ENCODE measurements at places on chromosomes 2 and 18.

GRCh38 chr2:150520887-150521664, 33.6 kb upstream of the RND3 start:
- DNase-seq = peak; percentile 62

GRCh38 chr18:48739266-48740067, 200.6 kb downstream of the CTIF start:
- DNase-seq = peak; percentile 51

DNA sequence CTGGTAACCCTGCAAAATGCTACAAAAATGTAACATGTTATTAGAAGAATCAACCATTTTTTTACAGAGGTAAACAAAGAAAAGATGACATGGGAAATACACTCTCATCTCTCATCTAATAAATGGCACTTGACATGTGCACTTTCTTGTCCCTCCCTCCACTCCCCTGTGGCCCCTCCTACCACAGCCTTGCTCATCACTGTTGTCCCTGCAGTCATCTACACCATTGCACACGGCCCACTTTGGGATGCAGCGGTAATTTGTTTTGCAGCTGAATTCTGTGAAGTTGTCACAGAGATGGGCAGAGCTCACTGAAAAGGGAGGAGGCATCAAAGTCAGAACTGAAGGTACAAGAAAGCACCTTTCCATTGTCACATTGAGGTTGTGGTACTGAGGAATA, 103.6 kb downstream of the DHRS9 start:
- no peak for DNase-seq

DNA sequence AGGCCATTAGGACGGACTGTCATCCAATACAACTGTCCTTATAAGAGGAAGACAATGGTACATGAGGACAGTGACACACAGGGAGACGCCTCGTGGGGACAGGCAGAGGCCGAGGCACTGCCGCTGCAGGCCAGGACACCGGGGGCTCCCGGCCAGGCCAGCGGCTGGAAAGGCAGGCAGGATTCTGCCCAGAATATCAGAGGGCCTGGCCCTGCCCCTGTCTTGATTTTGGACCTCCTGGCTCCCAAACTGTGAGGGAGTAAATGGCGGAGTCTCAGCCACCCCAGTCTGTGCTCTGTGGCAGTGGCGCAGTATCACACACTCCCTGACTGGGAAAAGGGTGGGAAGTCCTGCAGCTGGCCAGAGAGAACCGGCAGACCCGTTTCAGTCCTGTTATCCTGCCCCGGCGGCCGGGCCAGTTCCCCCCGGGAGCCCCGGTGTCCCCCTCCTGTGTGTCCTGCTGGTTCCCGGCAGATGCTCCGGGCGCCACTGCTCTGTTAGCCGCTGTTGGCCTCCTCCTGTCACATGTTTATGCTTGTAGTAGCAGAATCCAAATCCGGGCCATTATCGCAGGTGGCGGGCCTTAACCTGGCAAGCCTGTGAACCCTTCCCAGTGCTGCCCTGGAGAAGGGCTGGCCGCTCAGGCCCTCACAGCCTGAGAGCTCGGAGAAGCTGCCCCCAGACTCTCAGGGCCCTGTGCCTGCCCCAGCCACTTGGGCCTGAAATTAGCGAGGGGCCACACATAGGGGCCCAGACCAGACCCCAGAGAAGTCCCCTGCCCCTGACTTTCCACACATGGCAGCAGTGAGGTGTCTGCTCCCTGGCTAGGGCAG, 31.4 kb upstream of the TAF1B start:
- DNase-seq = no peak

- no peak for DNase-seq
These were observed 206.1 kb upstream of the CDH7 start for GRCh38 chr18:65544701-65545100.

- DNase-seq = no peak
These were observed 15.7 kb downstream of the CCBE1 start for GRCh38 chr18:59681521-59682004.

DNA sequence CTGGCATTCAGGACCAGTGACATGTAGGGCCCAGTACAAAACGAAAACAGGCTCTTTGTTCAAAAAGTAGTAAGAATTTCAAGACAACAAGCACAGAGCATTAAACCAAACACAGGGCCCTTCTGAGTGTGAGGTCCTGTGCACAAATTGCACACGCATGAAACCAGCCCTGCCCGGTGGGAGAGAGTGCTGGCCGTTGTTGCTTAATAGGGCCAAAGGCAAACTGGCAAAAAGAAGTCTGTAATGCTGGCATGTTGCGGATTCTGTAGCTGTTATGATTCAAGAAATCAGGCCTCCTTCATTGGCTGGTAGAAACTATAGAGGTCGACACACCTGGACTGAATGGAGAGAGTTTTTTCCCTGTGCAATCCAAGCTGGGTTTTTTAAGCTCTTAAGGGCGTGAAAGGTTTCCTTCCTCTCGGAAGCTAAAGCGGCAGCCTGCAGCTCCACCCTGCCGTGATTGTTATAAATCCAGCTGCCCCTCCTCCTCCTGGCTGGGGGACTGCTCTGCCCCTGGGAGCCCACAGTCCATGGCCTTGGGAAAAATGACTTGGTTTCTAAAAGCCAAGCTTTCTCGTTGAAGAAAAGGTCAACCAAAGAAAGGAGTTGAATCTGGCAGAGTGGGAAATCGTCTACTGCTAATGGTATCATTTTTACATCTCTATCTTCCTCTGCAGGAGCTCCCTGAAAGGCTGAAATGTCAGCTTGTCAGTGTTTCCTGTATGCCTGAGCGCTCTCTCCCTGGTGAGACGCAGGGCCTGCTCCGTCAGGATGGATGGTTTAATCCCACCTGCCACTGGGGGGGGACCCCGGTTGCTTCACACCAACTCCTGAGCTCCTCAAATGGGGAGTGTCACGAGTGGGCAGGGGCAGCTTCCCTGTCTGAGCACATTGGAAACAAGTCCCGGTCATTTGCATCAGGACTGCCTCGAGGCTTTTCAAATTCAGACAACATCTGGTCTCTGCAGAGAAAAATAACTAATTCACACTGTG, 143.6 kb downstream of the ALPK2 start:
- no peak for DNase-seq

DNA sequence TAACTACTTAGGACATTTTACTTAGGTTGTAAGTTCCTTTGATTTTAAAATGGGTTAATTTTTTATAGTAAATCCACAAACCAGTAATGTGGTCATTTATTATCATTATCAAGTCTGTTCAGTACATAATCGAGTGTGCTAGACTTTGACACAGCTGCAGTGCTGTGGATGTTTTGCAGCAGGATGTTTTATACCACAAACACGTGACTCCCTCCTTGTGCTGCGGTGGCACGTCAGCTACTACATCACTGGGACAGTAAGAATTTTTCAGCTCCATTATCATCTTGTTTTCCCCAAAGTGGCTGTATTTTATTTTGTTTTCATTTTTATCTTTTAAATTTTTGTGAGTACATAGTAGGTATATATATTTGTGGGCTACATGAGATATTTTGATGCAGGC, 70.0 kb downstream of the ATP9B start:
- DNase-seq = no peak

DNA sequence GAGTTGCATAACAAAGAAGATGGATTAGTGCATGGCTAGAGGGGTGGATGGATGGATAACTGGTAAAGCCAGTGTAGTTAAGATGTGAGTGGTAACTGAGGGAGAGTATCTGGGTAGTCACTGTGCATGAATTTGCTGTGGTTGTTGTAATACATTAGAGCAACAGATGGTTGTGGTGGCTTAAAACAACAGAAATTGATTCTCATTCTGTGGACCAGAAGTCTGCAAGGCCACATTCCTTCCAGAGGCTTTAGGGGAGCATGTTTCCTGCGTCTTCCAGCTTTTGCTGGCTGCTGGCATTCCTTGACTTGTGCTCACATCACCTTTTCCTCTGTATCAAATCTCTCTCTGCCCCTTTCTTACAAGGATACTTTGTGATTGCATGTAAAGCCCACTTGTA, 155.4 kb downstream of the ASB1 start:
- DNase-seq = peak; percentile 59

GRCh38 chr2:143684551-143685320, 555.5 kb downstream of the ARHGAP15 start:
- no peak for DNase-seq

DNA sequence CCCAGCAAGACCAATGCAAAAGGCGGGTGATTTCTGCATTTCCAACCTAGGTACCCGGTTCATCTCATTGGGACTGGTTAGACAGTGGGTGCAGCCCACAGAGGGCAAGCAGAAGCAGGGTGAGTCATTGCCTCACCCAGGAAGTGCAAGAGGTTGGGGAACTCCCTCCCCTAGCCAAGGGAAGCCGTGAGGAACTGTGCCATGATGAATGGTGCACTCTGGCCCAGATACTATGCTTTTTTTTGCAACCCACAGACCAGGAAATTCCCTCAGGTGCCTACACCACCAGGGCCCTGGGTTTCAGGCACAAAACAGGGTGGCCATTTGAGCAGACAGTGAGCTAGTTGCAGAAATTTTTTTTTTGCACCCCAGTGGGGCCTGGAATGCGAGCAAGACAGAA, 662.6 kb upstream of the ACVR2A start:
- DNase-seq = no peak

GRCh38 chr2:121171625-121172119, 113.3 kb downstream of the TFCP2L1 start:
- no peak for DNase-seq

GRCh38 chr2:134679745-134680144, 39.1 kb downstream of the TMEM163 start:
- DNase-seq = no peak

DNA sequence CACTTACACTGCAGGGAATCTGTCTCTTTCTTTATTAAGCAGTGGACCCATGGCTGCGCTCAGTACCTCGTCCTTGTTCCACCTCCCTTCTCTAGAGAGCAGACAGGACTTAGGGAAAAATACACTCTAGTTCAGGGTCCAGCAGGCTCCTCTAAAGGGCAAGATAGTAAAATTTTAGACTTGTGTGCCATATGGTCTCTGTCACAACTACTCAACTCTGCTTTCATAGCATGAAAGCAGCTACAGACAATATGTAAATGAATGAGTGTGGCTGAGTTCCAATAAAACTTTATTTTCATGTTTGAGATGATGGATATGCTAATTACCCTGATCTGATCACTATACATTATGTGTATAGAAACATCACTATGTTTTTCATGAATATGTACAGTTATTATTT, 163.1 kb downstream of the BABAM2 start:
- DNase-seq = no peak

DNA sequence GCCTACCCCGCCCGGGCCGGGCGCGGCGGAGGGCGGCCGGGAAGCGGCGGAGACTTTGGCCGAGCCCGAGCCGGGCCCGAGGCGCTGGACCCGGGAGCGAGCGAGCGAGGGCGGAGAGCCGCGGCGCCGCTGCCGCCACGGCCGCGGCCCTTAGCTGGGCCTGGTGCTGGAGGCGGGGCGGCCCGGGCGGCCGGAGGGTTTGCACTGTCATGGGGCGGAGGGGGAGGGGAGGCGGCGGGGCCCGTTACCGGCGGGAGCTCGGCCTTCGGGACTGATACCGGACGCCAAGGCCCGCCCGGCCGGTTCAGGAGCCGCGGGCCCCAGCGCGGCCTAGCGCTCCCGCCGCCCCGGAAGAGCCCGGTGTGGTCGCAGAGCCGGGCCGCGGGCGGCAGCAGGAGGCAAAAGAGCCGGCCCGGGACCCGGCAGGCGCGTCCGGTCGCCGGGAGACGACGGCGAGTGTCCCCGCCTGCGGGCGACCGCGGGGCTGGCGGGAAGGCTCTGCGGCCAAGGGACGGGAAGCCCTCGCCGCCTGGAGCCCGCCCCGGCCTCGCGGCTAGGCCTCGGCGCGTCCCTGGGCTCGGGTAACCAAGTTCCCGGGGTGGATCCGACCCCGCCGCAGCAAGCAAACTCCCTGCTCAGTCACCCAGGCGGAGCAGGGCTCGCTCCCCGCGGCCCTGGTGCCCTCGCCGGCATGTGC, 697 bp downstream of the KCMF1 start:
- peak; percentile 53 for DNase-seq

- DNase-seq = peak; percentile 48
These were observed 240.4 kb downstream of the MBD2 start for GRCh38 chr18:53984021-53984420.

- DNase-seq = no peak
These were observed 11.3 kb upstream of the ERBB4 start for GRCh38 chr2:212549941-212550340.

GRCh38 chr2:218626369-218626768, 18.7 kb downstream of the PLCD4 start:
- DNase-seq = no peak

DNA sequence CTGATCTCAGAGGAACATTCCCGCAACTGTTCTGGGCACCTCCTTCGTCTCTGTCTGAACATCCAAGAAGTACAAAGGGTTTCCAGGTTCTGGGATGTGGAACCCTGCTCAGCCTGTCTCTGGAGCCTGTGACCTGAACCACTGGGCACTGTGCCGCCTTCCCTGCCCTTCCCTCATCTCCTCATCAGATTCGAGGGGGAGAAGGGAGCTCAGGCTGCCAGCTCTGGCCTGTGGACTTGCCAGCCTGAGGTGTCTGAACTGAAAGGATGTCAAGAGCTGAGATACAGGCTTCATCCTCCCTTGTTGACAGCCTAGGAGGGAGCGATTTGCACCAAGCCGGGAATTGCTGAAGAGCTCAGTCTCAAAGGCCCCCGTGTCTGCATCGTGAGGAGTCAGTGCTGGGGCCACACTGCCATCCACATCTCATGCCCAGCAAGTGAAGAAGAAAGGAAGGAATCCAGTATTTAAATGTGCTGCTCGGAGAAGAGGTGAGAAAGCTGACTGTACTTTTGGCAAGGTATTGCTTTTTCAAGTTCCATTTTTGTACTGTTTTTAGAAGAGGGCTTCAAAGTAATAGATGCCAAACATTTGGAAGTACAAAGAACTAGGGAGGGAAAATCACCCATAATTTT, 12.6 kb downstream of the NEU2 start:
- no peak for DNase-seq

DNA sequence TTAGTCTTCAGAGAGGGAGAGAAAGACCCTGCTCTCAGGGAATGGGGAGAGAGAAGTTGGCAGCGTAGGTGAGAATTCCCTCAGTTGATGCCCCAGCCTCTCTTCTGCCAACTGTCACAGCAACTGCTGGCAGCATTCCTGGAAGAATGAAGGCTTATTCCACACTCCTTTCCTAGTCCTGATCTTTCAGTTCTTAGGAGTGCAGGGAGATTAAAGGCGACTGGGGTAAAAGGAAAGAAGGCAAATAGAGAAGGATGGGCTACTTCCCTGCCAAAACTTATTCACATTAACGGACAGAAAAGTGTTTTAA, 65.9 kb upstream of the ACAA2 start:
- no peak for DNase-seq

- no peak for DNase-seq
These were observed 332.9 kb upstream of the DDX18 start for GRCh38 chr2:117481608-117482007.

- no peak for DNase-seq
These were observed 197.8 kb downstream of the TNS1 start for GRCh38 chr2:217804791-217805667.

- peak; percentile 42 for DNase-seq
These were observed 15.1 kb downstream of the PLCD4 start for GRCh38 chr2:218622606-218623365.

- DNase-seq = peak; percentile 72
These were observed 4.1 kb downstream of the ZEB2 start for GRCh38 chr2:144515696-144516410.

DNA sequence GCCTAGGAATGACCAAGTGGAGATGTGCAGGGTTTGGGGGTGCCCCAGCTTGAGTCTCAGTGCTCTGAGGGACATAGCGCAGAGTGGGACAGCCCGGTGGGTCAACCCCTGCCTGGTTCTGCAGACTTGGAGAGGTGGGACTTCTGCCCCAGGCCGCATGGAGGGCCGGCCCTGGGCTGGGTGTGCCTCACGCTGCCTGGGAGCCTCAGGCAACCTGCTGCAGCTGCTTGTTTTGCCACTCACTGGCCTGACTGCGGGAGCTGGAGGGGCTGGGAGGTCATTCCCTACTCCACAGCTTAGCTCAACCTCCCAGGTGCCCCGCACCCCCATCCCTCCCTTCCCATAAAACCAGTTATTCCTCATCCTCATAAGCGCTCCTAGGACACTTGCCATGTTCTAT, 33.1 kb downstream of the ODC1 start:
- no peak for DNase-seq
